NAMALWA (cell line): ENCODE measurements at places on chromosomes 16 and 17.

DNA sequence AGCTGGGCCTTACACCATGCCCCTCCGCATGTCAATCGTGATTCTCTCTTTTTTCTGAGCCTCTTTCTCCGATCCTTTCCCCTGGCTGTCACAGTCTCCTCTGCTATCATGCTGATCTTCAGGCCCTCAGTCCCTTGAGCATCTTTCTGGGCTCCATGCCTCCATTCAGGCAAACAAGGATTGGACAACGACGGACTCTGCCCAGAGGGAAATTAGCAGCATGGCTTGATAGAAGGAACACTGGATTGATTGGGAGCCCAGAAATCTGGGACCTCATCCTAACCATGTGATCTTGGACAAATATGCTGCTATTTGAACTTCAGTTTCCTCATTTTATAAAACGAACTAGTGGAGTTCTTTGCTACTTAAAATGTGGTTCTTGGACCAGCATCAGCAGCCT lies 19.6 kb upstream of the PHF12 start:
- DNase-seq, result no peak

DNA sequence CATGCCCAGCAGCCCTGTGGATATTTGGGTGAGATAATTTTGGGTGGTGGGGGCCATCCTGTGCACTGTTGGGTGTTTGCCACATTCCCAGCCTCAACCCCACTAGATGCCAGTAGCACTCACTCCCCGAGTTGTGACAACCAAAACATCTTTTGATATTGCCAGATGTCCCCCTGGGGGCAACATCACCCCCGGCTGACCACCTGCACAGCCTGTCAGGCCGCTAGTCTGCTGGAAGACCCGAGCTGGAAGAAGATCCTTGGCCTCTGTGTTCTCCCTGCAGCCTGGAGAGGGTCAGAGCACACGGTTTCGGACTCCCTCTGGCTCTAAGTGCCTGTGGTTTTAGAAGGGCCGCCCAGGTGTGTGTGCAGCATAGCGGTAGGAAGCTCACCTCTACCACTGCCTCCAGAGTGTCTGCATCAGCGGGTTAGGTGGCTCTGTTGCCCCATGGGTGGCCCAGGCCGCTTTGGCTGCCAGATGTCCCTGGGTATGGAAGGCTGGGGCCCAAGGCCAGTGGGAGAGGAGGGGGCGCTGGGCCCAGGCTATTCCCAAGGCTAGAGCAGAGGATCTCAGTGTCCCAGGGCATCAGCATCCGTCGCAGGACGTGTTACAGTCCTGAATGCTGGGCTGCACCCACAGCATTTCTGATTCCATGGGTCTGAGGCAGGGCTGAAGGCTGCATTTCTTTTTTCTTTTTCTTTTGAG lies 195.8 kb upstream of the GSE1 start:
- no peak for DNase-seq

DNA sequence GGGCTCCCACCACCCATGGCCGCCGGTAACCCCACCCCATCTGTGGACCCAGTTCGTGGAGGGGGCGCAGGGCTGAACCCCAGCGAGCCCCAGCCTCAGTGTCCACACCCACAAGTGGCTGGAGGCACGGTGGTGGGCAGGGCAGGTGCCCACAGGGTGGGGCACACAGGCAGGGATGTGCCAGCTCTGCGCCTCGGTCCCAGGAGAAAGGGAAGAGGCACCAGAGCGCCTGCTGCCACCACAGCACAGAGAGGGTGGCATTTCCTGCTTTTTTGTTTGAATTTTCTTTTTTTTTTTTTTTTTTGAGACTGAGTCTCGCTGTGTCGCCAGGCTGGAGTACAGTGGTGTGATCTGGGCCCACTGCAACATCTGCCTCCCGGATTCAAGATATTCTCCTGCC lies 19.0 kb downstream of the ZFPM1 start:
- no peak for DNase-seq

GRCh38 chr17:27320222-27320560 lies 26.3 kb downstream of the WSB1 start:
- no peak for DNase-seq

DNA sequence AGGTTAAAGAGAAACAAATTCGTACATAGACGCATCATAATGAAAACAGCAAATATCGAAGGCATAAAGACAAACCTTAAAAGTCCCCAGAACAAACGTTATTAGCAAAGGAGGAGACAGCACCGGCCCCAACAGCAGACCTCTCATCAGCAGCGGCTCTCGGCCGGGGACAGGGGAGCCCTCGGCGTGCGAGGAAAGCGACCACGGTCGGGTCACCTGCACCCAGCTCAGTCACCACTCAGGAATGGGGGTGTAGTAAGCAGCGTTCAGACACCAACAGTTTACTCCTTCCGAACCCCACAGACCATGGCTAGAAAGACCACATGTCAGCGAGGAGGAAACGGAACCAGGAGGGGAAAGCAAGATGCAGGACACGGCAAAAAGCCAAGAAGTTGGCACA lies 109.3 kb upstream of the CHMP6 start:
- DNase-seq, result no peak

GRCh38 chr17:66783656-66784381 lies 51.1 kb upstream of the CACNG5 start:
- DNase-seq, result no peak

DNA sequence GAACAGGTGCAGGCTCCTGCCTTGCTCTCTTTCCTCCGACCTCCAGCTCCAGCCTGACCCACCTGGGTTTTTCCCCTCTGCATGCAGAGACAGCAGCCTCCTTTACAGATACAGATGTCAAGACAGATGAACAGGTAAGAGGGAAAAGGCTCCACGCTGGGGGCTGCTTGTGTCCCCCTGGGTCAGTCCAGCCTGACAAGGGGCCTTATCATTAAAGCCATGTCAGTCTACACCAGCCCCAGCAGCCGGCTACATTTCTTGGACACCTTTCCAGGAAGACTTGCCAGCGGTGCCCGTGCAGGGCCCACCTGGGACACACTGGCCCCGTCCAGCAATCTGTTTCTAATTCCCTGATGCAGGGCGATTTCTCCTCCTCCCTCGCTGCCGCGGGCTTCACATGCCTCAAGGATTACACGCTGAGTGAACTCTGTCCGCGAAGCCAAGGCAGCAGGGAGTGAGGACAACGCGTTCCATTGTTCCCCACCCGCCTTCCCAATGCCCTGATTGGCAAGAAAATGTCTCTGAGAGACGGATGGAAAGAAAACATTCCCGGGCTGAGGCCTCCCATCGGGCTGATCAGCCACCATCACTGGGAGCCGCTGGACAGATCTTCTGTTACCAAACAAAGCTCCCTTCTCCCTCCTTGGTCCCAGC lies 184.7 kb downstream of the C16orf95 start:
- no peak for DNase-seq

DNA sequence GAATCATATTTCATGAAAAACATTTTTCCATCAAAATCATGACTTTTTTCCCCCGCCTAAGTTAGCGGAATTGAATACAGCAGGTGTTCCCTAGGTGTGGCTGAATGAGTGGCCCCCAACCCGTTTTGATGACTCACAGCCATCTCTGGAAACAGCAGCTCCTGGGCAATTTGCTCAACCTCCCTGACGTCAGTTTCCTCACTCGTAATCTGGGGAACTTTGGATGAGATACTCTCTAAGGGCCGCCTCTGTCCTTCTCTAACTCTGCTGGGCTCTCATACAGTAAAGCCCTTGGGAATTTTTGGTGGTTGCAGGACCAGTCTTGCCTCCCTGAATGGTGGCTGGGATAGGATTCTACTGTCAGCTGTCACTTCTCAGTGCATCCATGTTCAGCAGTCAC lies 11.6 kb upstream of the NTN1 start:
- no peak for DNase-seq

GRCh38 chr16:80390871-80391489 lies 149.8 kb upstream of the DYNLRB2 start:
- DNase-seq, result no peak

- DNase-seq, result peak; percentile 83
Observed at GRCh38 chr16:20944861-20945574, 44.4 kb downstream of the LYRM1 start.

DNA sequence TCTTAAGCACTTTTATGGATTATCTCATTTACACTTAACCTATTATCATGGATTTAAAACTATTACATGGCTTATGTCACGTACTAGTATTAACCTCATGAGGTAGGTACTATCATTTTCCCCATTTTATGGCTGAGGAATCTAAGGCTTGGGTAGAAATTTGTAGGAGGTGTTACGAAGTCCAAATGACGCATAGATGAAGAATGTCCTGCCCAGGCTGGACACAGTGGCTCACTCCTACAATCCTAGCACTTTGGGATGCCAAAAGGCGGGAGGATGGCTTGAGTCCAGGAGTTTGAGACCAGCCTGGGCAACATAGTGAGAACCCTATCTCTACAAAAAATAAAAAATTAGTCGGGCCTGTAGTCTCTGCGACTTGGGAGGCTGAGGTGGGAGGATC lies 4.8 kb upstream of the C1QL1 start:
- no peak for DNase-seq

GRCh38 chr17:82848022-82848592 lies 8.3 kb upstream of the ZNF750 start:
- DNase-seq, result no peak

DNA sequence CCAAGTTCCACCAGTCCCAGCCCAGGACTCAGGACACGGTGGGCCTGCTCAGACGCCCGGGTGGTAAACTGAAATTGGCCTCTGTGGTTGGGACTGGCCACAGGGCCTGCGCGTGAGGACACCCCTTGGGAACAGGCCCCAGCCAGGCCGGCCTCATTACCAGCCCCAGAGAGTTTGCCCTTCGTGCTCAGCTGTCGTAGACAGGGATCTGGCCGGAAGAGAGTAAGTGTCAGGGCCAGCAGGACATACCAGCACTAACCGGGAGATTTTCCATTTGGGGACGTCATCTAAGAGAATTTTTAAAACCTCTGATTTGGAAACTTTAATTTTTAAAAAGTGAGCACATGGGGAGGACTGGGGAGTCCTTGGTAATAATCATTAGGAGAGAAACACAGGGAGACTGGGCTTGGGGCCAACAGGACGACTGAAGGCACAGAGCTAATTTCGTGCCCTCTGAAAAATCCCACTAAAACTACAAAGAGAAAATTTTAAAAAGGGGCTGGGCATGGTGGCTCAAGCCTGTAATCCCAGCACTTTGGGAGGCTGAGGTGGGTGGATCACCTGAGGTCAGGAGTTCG lies 2.4 kb upstream of the RBFOX3 start:
- DNase-seq, result no peak

GRCh38 chr17:49842371-49842770 lies 5.5 kb downstream of the TAC4 start:
- DNase-seq, result no peak

GRCh38 chr17:65472666-65473309 lies 88.7 kb downstream of the AXIN2 start:
- DNase-seq, result no peak

DNA sequence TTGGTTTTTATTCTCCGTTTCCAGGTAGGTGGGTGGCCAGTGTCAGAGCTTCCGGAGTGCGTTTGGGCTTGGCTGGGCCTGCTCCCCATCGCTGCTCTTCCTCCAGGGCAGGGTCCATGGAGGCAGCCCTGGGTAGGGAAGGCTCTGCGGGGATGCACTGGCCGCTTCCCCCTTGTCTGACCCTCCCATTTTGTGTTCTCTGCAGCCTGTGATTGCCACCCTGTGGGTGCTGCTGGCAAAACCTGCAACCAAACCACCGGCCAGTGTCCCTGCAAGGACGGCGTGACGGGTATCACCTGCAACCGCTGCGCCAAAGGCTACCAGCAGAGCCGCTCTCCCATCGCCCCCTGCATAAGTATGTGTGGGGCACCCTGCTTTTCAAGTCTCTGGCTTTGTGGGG lies 158.3 kb downstream of the NTN1 start:
- no peak for DNase-seq
